Activated T-cell treated with anti-CD3 and anti-CD28 coated beads, Interleukin-2, amount 50 U/mL, for 72 hours (primary cell): ENCODE measurements at places on chromosomes 11 and 22.

GRCh38 chr11:123065621-123066020 is 3.7 kb upstream of the HSPA8 start:
- no peak for DNase-seq

DNA sequence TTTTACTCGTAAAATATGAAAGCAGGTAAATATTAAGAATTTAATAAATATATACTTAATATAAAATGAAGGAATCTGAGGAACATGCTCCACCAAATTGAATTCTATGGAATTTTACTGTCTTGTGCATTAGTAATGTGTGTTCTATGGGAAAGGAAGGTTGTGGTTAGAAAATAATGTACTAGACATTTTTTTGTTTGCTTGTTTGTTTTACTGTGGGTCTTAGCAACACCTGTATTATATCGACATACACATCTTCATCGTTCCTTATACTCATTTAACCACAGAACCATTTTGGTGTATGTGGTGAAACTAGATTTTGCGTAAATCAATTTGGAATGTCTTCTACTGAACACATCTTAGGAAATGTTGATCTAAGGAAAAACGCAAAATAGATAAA is 114.1 kb upstream of the MTMR2 start:
- DNase-seq = no peak

- DNase-seq = peak; percentile 36
Observed at GRCh38 chr22:39985383-39986035, 9.2 kb upstream of the FAM83F start.

GRCh38 chr11:112516261-112516660 is 255.6 kb upstream of the PLET1 start:
- no peak for DNase-seq

DNA sequence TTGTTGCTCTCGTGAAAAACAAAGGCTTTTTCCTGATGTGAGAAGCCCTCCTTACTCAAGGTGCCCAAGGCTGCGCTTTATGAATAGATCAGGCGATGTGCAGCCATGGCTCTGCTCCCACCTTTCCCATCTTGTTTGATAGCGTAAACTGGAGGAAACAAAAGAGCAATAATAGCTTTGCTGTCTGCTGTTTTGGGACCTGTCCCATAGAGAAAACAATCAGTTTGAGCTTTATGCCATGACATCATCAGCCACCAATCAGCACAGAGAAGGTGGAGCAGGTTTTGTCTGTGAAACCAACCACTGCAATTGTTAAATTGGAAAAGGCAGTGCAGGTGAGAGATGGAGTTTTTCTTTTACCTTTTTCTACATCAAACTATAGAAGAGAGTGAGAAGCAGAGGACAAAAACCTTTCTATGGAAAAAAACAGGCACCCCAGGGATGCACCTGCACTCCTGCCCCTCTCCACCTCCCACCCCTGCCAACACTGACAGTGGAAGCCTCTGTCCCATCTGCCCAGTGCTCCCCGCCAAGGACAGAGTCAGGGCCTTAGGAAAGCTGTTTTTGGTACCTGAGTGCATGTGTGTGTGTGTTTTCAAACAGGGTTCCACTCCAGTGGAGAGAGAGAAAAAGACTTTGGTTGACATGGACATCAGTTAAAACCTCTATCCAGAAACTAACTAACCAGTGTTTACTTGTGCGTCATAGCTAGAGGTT is 80.7 kb downstream of the MICAL3 start:
- no peak for DNase-seq

- no peak for DNase-seq
Observed at GRCh38 chr11:12067796-12068357, 42.5 kb upstream of the MICAL2 start.

DNA sequence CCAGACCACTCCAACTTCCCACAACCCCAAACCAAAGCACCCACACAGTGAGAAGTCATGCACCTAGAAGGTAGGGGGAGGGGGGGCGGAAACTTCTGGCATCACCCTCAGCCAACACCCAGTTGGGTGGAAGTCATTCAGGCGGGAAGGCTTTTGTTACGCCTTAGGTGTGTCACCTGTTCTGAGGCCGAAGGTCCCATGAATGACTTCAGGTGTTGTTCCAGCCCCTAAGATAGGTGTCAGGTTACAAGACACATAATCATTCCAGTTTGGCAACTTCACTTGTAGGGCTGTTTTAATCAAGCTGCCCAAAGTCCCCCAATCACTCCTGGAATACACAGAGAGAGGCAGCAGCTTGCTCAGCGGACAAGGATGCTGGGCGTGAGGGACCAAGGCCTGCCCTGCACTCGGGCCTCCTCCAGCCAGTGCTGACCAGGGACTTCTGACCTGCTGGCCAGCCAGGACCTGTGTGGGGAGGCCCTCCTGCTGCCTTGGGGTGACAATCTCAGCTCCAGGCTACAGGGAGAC is at the start of gene TMPRSS4:
TSS of gene TMPRSS4 (plus strand) at position 325 of the 528 bp plus-strand sequence. CDS start 225 bp downstream, outside the sequence.
- DNase-seq = no peak

- no peak for DNase-seq
Observed at GRCh38 chr11:4606231-4607015, 1.6 kb downstream of the TRIM68 start.

DNA sequence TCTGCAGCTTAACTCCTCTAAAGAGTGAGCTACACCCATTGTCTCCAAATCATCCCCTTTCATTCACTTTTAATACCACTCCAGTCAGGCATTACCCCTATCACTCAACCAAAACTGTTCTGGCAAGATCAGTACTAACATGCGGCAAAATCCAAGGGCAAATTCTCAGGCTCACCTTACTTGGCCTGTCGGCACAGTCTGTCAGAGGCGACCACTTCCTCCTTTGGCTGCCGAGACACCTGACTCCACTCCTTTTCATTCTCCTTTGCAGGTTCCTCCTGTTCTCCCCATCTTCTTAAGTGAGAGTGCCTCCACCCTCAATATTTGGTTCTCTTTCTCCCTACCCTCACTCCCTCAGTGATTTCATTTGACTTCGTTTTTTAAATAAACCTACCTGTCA is 4.2 kb downstream of the C11orf91 start:
- DNase-seq = no peak

DNA sequence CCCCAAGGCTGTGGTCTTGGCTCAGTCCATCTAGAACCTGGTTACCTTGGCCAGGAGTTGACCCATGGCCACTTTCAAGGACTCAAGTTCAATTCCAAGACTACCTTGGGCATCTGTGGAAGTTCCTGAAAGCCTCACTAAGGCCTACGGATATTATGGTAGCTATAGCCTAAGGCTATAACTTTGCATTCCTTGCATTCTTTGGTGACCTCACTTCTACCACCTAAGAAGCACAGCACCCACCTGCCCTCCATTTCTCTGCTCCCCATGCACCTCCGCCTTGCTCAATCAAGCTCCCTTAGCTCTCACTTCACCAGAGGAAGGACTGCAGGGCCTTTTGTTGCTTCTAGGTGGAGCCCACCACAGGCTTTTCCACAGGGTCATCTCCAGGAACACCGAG is 50.3 kb upstream of the GALNT18 start:
- DNase-seq = no peak

DNA sequence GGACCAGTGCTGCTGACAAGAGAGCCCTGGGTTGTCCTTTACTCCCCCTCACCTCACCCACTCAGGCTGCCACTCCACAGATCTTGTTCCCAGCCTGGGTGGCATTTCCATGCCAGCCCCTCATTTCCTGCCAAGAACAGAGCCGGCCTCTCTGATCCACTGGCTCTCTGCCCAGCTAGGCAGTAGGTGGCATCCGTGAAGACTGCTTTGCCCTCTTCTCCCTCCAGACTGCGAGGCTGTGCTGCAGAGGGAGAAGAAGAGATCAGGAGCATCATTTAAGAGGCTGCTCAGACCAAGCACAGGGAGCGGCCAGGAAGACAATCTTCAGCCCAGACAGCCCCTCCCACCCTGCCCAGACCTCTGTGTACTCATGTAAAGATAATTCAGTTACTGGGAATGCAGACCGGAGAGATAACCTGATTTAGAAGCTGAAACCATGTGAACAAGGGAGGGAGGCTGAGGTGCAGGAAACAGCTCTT is 126.9 kb upstream of the NCAM1 start:
- DNase-seq = no peak

GRCh38 chr11:86977441-86978050 is 22.4 kb upstream of the FZD4 start:
- no peak for DNase-seq

DNA sequence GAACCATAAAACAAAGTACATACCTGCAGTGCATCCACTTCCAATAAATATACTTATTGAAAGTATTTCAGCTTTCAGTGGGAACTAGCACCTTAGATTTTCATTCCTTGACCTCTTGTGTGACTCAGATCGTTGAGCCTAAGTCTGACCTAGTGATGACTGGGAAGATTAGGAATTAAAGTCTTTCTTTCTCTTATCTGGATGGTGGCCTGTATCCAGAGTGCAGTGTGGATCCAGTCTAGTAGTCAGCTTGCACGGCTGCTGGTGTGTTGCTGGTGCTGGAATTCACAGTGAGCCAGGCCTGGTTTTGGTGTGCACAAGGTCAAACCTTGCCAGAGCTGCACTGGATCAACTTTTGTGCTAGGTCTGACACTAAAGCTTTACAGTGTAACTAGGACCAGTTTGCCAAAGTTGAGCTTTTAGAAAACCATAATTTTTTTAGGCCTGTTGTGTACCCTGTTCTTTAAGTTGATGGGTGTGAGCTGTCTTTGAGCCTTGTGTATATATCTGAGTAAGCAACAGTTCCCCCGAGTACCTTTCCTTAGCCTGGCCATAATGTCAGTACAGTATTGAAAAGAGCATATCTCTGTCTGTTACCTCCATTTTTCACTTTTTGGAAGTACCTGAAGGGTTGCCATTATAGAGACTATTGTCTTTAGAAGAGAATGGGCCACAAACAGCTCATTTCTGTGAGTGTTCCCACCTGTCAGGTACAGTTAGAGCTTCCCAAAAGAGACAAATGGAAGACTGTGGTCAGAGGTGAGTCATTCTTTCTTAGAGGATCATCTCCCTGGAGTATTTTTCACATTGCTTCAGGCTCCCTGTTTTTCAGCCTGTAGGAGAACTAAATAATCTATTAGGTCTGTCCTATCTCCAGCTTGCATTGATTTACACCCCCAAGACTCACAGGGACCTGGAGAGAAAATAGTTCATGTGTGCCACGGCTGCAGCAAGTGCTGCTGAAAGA is 89.8 kb downstream of the ALX4 start:
- no peak for DNase-seq

DNA sequence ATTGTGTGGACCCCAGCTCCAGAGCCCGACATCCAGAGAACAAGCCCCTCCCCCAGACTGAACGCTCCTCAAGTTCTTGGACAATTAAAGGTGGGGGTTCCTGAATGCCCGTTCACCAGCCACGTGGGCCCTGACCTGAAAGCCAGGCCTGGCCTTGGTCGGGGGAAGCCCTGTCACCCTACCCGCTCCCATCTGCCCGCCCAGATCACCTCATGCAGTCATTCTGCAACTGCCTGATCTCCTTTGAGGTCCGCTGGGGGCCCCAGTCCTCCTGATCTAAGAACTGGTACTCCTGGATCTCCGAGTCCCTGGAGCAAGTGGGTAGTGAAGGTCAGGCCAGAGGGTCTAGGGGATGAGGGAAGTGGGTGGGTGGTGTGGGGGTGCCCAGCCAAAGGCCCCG is 9.1 kb upstream of the NAALADL1 start:
- DNase-seq = no peak

- no peak for DNase-seq
Observed at GRCh38 chr22:46753360-46753759, 9.1 kb upstream of the TBC1D22A start.

- no peak for DNase-seq
Observed at GRCh38 chr11:6864438-6864837, 1.6 kb downstream of the OR10A2 start.

DNA sequence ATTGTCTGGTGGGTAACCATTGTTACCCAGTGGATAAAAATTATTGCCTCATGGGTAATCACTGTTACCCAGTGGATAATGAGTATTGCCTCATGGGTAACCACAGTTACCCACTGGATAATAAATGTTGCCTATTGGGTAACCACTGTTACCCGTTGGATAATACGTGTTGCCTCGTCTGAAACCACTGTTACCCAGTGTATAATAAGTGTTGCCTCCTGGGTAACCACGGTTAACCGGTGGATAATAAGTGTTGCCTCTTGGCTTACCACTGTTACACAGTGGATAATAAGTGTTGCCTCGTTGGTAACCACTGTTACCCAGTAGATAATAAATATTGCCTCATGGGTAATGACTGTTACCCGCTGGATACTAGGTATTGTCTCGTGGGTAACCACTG is 20.9 kb upstream of the NXPE4 start:
- DNase-seq = no peak

DNA sequence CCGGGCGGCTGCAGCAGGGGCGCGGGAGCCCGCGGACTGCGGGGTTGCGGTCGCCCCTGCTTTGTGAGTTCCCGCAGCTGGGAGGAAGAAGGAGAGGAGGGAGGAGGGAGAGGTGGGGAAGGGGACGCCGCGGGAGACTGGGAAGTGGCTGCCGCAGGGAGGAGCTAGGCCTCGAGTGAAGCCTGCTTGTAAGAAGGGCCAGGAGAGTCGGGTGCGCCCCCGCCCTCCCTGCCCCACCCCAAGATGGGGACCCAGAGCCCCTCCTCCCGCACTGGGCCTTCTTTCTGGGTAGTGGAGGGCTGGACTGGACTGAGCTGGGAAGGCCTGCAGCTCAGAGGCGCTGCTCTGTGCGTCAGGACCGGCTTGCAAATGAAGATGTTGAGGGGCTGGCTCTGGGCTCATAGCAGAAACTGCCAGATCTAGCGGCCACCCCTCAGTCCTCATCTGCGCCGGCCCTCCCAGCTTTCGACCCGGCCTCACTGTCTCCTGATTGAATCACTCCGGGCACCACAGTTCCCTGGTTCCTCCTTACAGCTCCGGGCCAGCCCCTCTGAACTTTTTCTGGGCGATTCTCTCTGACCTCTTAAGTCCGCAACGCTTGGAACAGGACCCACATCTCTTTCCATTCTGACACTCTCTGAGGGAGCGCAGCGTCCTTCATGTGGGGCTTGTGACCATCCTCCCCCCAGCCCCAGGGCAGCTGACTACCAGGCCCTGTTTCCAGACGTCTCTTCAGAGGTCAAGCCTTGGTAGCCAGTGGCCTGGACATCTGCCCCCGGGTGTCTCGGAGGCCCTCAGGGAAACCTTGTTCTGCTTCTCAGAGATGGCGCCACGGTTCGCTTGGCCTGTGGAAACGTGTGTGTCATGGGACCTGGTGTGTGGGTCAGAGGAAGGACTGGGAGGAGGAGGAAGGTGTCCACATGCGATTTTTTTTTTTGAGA is 21.9 kb downstream of the SERPINH1 start:
- DNase-seq = no peak

DNA sequence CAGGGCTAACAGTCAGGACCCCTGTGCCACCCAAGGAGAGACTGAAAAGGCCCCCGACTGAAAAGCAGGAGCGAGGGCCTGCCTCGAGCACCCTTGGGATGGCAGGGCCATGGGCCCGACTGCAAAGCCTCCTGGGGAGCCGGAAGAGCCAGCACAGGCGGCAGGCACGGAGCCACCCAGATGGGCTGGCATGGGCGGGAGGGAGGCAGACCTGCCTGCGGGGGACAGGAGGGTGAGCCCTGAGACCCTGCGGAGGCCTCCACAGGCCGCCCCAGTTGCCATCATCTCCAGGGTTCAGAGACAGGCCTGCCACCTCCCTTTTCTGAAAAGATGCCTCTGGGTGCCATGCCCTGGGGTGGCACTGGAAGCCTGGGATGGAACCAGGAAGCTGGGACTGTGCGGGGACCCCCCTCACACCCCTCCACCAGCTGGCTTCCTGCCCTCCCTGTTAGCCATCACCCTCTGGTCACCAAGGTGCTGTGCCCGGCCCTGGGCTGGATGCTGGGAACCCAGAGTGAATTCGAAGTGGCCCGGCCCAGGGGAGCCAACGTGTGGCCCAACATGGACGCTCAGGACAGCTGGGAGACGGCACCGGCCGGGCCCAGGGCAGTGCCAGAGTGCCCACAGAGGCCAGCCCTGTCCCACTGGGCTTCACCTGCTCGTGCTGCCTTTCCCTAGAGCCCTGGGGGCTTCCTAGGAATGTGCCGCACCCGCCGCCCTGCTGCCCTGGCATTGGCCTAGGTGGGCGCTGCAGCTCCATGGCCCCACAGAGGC is 13.8 kb downstream of the TSPAN32 start:
- DNase-seq = no peak
